IPS DF 6.9 (cell line): ENCODE measurements at places on chromosomes 12 and 14.

DNA sequence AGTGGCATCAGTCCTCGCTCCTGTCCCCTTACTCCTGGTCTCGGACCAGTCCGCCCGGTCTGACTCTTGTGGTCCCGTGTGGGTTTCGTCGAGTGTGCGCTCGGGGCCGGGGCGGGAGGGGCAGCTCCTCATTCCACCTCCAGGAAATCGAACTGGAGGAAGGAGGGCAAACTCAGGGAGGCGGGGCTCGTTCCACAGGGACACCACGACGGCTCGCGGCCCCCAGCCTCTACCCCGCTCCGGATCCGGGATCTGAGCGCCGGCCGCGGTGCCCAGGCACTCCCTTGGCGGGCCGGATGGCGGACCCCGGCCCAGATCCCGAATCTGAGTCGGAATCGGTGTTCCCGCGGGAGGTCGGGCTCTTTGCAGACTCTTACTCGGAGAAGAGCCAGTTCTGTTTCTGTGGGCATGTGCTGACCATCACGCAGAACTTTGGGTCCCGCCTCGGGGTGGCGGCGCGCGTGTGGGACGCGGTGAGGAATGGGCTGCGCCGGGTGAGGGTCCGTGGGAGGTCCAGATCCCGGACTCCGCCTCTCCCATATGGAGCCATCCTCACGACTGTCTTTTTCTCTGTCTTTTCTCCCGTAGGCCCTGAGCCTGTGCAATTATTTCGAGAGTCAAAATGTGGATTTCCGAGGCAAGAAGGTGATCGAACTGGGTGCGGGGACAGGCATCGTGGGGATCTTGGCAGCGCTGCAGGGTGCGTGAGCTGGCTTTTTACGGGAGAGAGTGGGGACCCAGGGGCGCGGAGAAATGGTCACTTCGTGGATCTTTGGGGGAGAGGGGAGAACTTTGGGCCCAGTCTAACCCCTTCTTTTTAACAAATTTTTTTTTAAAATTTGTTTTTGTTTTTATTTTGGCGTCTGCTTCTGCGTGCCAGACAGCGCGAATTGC is at the start of gene EEF1AKMT3:
TSS of gene EEF1AKMT3 (plus strand) at position 186 of the 894 bp plus-strand sequence. CDS start at position 297, 111 bp downstream.
- H3K4me1 ChIP-seq = peaks cover 1% of the 10 kb centered on the region; the same call in 1 of the 2 replicates
- H3K27ac ChIP-seq = no peak within 1 kb of the TSS
- no peaks in the 10 kb centered on the region for H3K27me3 ChIP-seq
- H3K4me3 ChIP-seq = peak within 1 kb of the TSS; percentile 85
- H3K36me3 ChIP-seq = peaks cover 7% of the 10 kb centered on the region; the same call in 1 of the 2 replicates

- no peaks in the 10 kb centered on the region for H3K36me3 ChIP-seq
- H3K4me3 ChIP-seq = no peak overlapping the region
- H3K27ac ChIP-seq = no peak overlapping the region
- DNase-seq = no peak
- no peaks in the 10 kb centered on the region for H3K4me1 ChIP-seq
- no peaks in the 10 kb centered on the region for H3K27me3 ChIP-seq
Observed at GRCh38 chr14:90107789-90108188, 46.0 kb downstream of the KCNK13 start.

DNA sequence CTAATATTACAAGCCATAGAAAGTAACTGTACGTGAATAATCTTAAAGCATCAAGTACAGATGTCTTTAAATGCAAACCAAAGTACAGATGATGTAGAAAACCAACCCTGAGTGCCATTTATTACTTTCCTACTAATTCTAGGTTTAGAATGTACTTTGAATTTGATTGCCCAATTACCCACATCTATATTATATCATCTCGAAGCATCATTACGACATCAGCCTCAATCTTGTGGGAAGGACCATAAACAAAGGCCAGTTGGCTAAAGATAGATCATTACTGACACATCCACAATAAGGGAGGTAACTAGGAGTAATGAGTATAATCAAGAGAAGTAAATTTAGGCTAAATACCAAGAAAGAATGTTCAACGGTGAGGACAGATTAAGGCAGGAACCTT is 478.9 kb downstream of the BCAT1 start:
- no peaks in the 10 kb centered on the region for H3K27me3 ChIP-seq
- no peaks in the 10 kb centered on the region for H3K4me1 ChIP-seq
- H3K27ac ChIP-seq = no peak overlapping the region
- H3K4me3 ChIP-seq = no peak overlapping the region

DNA sequence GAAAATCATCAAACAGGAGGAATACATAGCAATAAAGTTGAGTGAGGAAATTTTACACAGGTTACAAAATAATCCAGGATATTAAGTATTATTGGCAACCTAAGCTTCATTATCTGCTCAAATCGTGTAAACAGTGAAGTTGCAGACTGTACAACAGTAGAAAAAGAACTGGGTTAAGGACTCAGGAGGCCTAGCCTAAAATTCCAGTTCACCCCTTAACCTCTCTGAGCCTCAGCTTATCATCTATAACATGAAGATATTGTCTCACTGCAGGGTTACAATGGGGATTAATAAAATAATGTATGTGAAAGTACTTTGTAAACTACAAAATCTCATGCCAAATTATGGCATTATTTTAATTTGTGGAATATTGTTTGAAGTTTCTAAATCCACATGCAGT is 26.0 kb downstream of the DDHD1 start:
- DNase-seq = no peak
- no peaks in the 10 kb centered on the region for H3K27me3 ChIP-seq
- H3K36me3 ChIP-seq = no peaks in the 10 kb centered on the region

GRCh38 chr14:96180043-96180874 is 24.4 kb upstream of the BDKRB2 start:
- no peak overlapping the region for H3K4me3 ChIP-seq
- H3K27ac ChIP-seq = no peak overlapping the region
- H3K36me3 ChIP-seq = no peaks in the 10 kb centered on the region
- DNase-seq = no peak
- H3K27me3 ChIP-seq = no peaks in the 10 kb centered on the region

DNA sequence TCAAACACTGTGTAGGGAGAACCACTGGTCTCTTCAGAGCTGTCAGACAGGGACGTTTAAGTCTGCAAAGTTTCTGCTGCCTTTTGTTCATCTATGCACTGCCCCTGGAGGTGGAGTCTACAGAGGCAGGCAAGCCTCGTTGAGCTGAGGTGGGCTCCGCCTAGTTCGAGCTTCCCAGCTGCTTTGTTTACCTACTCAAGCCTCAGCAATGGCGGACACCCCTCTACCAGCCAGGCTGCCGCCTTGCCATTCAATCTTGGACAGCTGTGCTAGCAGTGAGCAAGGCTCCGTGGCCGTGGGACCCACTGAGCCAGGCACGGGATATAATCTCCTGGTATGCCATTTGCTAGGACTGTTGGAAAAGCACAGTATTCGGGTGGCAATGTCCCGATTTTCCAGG is 24.6 kb upstream of the YBX3 start:
- no peak for DNase-seq
- no peaks in the 10 kb centered on the region for H3K27me3 ChIP-seq

DNA sequence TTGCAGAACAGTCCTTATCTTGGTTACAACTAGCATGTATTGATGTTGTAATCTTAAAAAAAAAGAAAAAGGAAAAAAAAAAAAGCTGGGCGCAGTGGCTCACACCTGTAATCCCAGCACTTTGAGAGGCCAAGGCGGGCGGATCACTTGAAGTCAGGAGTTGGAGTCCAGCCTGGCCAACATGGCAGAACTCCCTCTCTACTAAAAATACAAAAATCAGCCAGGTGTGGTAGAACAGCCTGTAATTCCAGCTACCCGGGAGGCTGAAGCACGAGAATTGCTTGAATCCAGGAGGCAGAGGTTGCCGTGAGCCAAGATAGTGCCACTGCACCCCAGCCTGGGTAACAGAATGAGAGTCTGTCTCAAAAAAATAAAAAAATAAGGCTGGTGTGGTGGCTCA is 25.6 kb upstream of the TEAD4 start:
- H3K36me3 ChIP-seq = no peaks in the 10 kb centered on the region; the same call in 1 of the 2 replicates
- no peak for DNase-seq

GRCh38 chr12:49055978-49056754 is 4.4 kb downstream of the KMT2D start:
- H3K27me3 ChIP-seq = no peaks in the 10 kb centered on the region
- no peak overlapping the region for H3K4me3 ChIP-seq
- DNase-seq = peak; percentile 22
- no peak overlapping the region for H3K27ac ChIP-seq
- peaks cover 6% of the 10 kb centered on the region for H3K4me1 ChIP-seq

- no peak overlapping the region for H3K27ac ChIP-seq
- no peak for DNase-seq
- H3K4me3 ChIP-seq = no peak overlapping the region
Observed at GRCh38 chr12:109449845-109450532, 27.1 kb downstream of the KCTD10 start.

GRCh38 chr12:19415563-19415962 is 23.7 kb upstream of the AEBP2 start:
- H3K4me3 ChIP-seq = no peak overlapping the region
- no peaks in the 10 kb centered on the region for H3K36me3 ChIP-seq
- peaks cover 3% of the 10 kb centered on the region; the same call in 1 of the 2 replicates for H3K4me1 ChIP-seq
- H3K27me3 ChIP-seq = no peaks in the 10 kb centered on the region
- no peak for DNase-seq
